WTC11 (cell line): ENCODE measurements at places on chromosomes 5 and 9. TPM values are rescaled to one million over a fixed set of nuclear protein-coding genes. Genes with fewer than 3 reads are reported as not detected.
A peak's percentile ranks its signal among the peaks of the same experiment; 100 is the strongest.

DNA sequence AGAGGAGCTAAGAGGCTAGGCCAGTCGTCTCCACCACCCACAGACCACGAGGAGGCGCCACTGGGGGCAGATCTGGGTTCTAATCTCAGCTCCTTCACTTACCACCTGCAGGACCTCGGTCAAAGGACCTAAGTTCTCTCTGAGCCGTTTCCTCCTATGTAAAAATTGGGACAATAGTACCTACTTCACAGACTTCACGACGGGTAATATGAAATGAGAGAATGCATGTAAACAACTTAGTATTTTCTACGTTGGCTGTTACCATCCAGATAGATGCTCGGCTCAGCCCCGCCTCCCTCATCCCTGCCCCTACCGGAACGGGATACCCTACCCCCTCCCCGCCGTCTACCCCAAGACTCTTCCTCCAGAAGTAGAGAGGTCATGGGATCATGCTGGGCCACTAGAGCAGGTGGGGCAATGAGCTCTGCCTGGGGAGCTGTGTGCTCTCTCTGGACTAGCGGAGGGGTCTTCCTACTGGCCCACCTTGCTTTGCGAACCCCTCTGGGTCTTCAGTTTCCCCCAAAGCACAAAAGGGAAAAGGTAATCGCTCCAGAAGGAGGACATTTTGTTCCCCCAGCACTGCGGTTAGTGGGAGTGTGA is 541 bp downstream of the GNPDA1 start:
- peak; percentile 82 for DNase-seq

GRCh38 chr5:120518581-120518980 is 54.5 kb downstream of the PRR16 start:
- DNase-seq, result no peak

GRCh38 chr5:9924614-9925013 is 294.5 kb upstream of the TAS2R1 start:
- DNase-seq, result no peak

- no peak for DNase-seq
Measured at GRCh38 chr9:132486706-132487350, 76.8 kb downstream of the CFAP77 start.

Gene NADK2
- total RNA-seq, result 11.7 to 18.2 TPM (median 17.0 TPM) in 3 replicates

Gene PHF24
- total RNA-seq, result 0.34 to 0.59 TPM (median 0.53 TPM) in 3 replicates

Gene FCN1
- 0.09 TPM in 1 of 3 replicates, not detected in the others for total RNA-seq

Gene SURF1
- total RNA-seq, result 33.3 to 36.4 TPM (median 35.6 TPM) in 3 replicates
